ENCODE measurements at places on chromosomes 4 and X.

DNA sequence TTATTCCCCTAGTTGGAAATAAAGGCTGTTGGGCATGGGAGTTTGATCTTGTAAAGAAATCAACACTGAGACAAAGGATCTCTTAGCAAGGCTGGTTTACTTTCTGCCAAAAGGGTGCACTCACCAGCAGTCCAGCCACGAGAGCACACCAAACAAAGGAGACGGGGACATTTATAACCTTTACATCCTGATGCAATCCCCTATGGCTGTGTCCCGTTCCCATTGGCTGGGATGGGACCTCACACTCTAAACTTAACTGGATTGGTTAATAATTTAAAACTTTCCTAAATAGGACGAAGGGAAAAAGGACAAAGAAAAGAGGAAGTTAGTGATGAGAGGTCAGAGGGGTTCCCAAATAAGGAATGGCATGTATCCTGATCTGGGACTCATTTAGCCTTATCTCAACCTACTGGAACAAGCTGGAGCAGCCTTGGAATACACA lies 17.9 kb downstream of the METAP1 start:
- no peak for DNase-seq

DNA sequence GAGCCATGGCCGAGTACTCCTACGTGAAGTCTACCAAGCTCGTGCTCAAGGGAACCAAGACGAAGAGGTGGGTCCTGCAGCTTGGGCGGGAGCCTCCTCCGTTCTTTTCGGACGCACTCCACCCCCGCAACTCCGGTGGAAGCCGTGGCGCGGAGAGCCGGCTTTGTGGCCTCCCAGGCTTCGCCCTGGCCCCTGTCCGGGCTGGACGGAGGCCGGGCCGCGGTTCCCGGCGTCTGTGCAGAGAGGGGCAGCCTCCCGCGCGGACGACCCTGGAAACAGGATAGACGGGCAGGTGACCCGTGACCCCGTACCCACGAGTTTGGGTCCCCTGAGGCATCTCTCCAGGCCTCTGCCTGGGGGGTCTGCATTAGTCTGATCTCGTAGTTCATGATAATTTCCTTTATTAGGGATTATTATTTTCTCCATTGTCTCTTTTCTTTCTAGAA lies 356 bp downstream of the FRG1 start:
- DNase-seq, result no peak

GRCh38 chr4:124964852-124965496 lies 252.4 kb upstream of the ANKRD50 start:
- no peak for DNase-seq

DNA sequence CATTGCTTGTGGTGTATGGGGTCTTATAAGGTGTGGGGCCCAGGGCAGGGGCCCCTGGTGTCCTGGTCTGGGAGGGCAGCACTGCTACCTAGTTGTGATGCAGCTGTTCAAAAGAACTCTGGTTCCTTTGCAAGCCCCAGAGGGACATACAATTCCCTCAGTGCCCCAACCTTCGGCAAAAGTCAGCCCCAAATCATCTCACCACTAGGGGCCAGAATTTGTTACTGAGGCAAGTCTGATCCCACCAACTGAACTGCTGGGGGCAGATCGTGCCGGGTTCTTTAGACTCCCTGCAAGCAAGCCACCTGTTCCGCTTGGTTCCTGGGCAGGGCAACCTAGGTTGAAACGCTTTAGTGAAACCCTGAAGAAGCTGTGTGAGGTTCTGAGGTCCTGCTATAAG lies 180.1 kb upstream of the S100G start:
- no peak for DNase-seq

- DNase-seq, result no peak
Measured at GRCh38 chr4:16255730-16256129, 29.5 kb upstream of the TAPT1 start.

GRCh38 chr4:68905598-68905938 lies 46.0 kb downstream of the UGT2A3 start:
- no peak for DNase-seq

DNA sequence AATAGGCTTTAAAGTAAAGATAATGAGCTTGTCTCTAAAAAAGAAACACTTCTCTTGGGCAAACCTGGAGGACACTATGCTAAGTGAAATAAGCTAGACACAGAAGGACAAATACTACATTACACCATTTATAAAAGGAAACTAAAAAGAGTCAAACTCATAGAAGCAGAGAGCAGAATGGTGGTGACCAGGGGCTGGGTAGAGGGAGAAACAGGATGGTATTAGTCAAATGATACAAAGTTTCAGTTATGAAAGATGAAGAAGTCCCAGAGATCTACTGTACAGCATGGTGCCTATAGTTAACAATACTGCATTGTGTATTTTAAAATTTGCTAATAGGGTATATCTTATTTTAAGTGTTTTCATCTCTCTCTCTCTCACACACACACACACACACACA lies 28.5 kb downstream of the ACSL4 start:
- no peak for DNase-seq
